G401 (cell line): ENCODE measurements at places on chromosomes 3 and 15. TPM values are rescaled to one million over a fixed set of nuclear protein-coding genes. Genes with fewer than 3 reads are reported as not detected.

The ALCAM gene
- total RNA-seq: 0.24 and 0.49 TPM in 2 replicates

The MYRIP gene
- not detected in 2 replicates for total RNA-seq

The GASK1A gene
- not detected in 2 replicates for total RNA-seq

The SERPINI2 gene
- total RNA-seq: not detected in 2 replicates

The STRIT1 gene
- total RNA-seq: not detected in 2 replicates

The CHL1 gene
- total RNA-seq: 5.5 and 11.3 TPM in 2 replicates

The ERICH6 gene
- total RNA-seq: not detected in 2 replicates

The AP3B2 gene
- 3.1 and 5.3 TPM in 2 replicates for total RNA-seq

The CMTM8 gene
- total RNA-seq: 3.1 and 6.6 TPM in 2 replicates

The CACNA2D3 gene
- total RNA-seq: not detected in 2 replicates

The ACAD11 gene
- total RNA-seq: 16.8 and 40.4 TPM in 2 replicates

The COMMD2 gene
- 37.3 and 78.2 TPM in 2 replicates for total RNA-seq

The CHST13 gene
- 0.49 and 2.0 TPM in 2 replicates for total RNA-seq

The RAB8B gene
- total RNA-seq: 6.3 and 7.8 TPM in 2 replicates

The EFHB gene
- not detected in 2 replicates for total RNA-seq

The P2RY12 gene
- not detected in 2 replicates for total RNA-seq

The TCF12 gene
- total RNA-seq: 33.8 and 55.3 TPM in 2 replicates

The NANOGP8 gene
- total RNA-seq: 1.7 TPM in 1 of 2 replicates, not detected in the other

The PPP4R2 gene
- 61.8 and 93.8 TPM in 2 replicates for total RNA-seq

The ANKRD63 gene
- 8.4 and 14.9 TPM in 2 replicates for total RNA-seq

The TRH gene
- total RNA-seq: not detected in 2 replicates

The FAM107A gene
- not detected in 2 replicates for total RNA-seq

The RTP3 gene
- not detected in 2 replicates for total RNA-seq

The SLC22A13 gene
- not detected in 2 replicates for total RNA-seq

The SAMD7 gene
- not detected in 2 replicates for total RNA-seq

The PLA2G4E gene
- total RNA-seq: not detected in 2 replicates

The ABI3BP gene
- total RNA-seq: not detected in 2 replicates

The LRRK1 gene
- total RNA-seq: not detected in 2 replicates

The ADGRG7 gene
- total RNA-seq: not detected in 2 replicates

The NDUFAF3 gene
- total RNA-seq: 90.8 and 109 TPM in 2 replicates

The CCDC80 gene
- 2.3 and 4.4 TPM in 2 replicates for total RNA-seq

The TMEM207 gene
- not detected in 2 replicates for total RNA-seq
